EH (cell line): ENCODE measurements at places on chromosomes 5 and 9.
A peak's percentile ranks its signal among the peaks of the same experiment; 100 is the strongest.

GRCh38 chr9:128909859-128910258 is 10.9 kb upstream of the PHYHD1 start:
- DNase-seq: no peak

GRCh38 chr5:98460536-98460935 is 312.9 kb upstream of the RGMB start:
- DNase-seq: peak; percentile 55

GRCh38 chr5:73493421-73493820 is 4.8 kb upstream of the BTF3 start:
- DNase-seq: no peak

DNA sequence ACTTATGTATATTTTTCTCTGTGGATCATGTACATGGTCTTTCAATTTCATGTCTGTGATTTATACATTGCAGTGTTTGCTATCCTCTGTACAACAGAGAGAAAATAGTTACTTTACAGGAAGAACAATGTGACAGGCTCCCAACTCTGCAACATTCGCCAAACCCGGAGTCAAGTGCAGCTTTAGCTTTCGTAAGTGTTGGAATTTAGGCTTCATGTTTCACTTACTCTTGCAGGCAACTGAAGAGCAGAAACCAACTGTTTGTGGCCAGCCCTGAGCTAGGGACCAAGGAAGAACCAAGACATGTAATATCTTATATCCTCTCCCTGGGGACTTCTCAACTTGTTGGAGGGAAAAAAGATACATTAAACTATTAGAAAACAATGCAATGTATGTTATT is 147.9 kb downstream of the C5orf15 start:
- DNase-seq: peak; percentile 58

GRCh38 chr5:89303033-89303480 is 420.1 kb upstream of the MEF2C start:
- no peak for DNase-seq

DNA sequence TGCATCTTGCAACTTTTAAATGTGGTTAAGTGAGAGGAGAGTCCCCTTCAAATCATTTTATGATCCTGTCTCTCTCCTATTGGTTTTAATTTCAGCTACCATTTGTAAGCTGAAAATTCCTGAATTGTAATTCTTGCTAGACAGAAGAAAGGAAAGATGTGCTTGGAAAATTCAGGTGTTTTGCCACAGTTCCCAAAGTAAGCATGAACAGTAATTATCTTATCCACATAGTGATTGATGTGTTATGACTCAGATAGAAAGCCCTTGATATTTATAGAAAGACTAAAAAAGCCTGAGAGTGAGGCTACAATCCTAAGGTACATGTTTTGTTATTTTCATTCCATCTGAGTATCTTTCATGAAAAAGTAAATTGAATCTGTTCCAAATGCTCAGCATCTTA is 492.5 kb downstream of the MAT2B start:
- DNase-seq: no peak

- DNase-seq: no peak
Measured at GRCh38 chr5:150157168-150157567, 1.5 kb upstream of the PDGFRB start.

GRCh38 chr5:107272954-107273353 is 397.8 kb downstream of the EFNA5 start:
- DNase-seq: no peak

DNA sequence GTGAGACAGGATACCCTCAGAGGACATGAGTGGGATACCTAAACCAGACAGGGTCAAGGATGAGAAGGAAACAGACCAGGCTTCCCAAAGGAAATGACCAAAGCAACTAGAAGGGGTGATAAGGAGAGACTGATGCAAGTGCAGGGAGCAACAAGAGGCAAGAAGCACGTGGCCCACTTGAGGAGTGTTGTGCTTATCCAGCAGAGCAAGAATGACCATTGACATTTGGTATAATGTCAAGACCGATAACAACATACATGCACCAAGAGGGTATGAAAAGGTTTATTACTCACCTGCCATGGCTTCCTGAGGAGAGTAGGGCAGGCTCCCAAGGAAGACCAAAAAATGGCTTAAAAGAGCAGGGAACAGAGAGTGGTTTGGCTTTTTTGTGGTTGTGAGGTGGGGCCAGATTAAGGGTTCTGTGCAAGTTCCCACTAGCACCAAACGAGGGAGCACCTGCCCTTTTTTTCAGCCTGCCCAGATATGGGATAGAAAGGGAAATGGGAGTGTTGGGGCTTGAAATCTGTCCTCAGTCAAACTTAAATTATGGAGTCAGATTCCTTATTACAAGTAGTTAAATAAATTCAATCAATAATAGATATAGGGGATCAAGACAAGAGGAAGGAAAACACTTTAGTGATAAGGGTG is 513.6 kb downstream of the RASEF start:
- no peak for DNase-seq

DNA sequence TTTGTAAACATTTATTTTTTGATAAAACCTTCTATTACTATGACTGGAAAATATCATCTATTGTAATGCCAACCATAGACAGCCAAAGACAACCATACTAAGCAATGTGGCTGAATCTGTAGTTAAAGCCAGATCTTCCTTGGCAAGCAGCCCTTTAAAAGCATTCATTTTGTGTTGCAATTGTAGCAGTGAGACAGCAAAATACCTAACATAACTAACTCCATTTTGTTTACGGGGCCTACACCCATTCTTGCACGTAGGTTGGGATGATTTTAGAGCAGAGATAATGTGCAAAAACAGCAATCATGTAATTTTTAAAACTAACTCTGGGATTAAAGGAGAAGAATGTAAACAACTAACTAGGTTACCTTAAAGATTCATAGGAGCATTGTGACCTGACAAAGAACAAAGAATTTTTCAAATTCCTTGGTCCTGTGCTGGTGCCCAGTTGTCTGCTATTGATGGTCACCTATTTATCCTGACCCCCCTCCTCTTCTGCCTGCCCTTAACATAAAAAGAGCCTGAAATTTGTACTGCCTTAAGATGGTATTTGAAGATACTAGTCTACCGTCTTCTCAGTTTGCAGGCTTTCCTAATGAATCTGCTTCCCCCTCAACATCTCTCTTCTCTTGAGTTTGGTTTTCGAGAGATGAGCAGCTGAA is 10.6 kb downstream of the IFNA1 start:
- DNase-seq: peak; percentile 66

DNA sequence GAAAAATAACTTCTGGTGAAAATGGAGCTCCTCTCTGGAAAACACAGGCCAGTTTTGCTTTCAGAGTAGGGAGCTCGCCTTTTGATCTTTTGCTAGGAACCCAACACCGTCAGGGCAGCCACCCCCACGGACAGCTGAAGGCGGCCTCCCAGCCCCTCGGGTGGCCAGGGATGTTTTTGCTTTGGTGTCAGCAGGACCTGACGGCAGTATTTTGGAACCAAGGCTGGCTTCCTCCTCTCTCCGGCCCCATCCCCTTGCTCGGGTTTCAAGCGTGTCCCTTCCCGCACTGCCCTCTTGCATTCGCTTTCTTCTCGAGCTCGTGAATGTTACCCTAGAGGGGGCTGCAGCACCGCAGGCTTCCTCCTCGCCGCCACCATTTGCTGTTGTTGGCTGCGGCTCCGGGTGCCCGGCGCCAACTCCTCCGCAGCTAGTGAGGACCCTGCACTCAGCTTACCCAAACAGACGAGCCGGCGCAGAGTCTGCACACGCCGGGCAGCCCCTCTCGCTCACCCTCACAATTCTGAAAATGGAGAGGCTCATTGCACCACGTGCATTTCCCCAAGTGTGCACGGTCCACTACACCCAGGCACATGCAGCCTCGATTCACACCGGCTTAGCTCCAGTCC is 35.5 kb upstream of the ADAMTSL1 start:
- DNase-seq: peak; percentile 60

DNA sequence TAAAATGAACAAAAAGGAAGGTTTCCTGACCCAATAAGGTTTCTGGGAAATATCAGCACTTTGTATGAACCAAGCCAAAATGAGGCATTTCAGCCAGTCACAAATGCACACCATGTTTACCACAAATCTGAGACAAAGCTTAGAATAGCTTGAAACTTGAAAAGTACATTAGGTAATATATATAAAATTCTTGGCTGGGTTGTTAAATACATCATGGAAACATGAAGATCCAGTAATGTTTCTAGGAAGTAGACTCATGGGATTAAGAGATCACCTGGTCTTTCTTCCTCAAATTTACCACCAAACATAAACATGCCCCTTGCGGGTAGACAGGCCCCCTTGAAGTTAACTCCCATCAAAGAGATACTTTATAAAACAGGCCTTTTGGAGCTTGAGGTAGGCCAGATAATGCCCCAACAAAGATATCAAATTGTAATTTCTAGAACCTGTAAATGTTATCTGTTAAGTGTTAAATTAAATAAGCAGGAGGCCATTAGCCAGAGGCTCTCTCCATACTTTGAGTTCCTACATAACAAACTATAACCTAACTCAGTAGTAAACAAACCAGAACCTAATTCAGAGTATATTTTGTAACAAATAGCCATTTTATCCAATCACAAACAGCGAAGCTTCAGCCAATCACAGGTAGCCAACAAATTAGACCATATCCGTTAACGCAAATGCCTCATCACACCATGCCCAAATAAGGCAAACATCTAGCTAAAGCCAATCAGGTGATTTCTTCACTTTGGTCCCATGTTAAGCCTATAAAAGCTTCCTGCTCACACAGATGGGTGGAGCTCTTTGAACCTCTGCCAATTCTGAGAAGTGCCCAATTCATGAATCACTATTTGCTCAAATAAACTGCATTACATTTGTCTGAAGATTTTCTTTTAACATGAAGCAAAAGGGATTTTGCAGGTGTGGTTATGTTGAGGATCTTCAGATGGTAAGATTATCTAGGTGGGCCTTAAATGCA is 127.9 kb upstream of the TARS1 start:
- DNase-seq: peak; percentile 89

DNA sequence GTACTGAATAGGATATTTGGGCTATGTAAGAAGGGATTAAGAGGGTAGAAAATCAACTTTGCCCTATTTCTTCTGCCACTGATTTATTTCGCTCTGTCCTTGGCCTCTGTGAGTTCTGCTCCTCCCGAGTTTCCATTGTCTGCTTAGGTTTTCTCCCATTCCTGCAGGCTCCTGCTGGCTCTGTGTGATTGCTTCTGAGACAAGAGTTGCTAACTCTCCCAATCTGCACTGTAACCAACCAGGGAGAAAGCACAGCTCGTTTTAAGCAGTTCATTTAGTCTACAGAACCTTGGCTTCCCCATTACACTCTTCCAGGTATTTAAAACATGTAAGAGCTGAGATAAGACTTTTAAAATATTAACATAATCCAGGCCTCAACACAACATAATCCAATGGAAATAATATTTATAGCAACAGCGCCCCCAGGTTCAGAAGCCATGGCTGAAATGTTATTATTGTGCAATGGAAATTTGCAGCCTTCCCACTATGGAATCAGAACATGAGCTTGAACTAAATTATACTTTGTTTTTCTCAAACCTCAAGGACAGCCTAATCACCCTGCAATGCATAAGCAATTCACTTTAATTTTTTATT is 203.5 kb downstream of the ERCC6L2 start:
- no peak for DNase-seq

- DNase-seq: peak; percentile 48
Measured at GRCh38 chr9:123556464-123557435, 200.8 kb downstream of the CRB2 start.

- no peak for DNase-seq
Measured at GRCh38 chr5:164868761-164869160, 1363.3 kb downstream of the MAT2B start.

DNA sequence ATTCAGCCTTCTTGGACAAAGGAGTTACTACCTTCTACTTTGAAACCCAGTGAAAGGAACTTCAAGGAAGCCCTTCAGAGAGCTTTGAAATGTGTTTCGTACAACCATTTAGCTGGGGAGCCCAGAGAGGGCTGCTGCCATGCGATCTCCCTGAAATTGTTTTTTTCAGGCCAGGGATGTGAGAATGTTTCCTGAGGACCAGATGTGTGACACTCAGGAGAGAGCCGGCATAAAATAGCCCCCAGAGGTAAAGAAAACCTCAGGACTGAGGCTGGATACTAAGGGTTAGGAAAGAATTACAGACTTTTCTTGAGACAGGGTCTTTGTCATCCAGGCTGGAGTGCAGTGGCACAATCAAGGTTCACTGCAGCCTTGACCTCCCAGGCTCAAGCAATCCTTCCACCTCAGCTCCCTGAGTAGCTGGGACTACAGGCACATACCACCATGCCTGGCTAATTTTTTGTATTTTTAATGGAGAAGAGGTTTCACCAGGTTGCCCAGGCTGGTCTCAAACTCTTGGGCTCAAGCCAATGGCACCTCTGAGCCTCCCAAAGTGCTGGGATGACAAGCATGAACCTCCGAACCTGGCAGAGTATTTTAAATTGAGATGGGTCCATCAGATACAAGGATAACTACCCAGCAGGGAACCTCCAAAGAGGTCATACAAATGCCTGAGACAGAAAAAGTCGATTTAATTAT is 8.4 kb downstream of the RPL37 start:
- DNase-seq: no peak

- peak; percentile 47 for DNase-seq
Measured at GRCh38 chr9:108254236-108254635, 601.5 kb downstream of the ACTL7B start.

DNA sequence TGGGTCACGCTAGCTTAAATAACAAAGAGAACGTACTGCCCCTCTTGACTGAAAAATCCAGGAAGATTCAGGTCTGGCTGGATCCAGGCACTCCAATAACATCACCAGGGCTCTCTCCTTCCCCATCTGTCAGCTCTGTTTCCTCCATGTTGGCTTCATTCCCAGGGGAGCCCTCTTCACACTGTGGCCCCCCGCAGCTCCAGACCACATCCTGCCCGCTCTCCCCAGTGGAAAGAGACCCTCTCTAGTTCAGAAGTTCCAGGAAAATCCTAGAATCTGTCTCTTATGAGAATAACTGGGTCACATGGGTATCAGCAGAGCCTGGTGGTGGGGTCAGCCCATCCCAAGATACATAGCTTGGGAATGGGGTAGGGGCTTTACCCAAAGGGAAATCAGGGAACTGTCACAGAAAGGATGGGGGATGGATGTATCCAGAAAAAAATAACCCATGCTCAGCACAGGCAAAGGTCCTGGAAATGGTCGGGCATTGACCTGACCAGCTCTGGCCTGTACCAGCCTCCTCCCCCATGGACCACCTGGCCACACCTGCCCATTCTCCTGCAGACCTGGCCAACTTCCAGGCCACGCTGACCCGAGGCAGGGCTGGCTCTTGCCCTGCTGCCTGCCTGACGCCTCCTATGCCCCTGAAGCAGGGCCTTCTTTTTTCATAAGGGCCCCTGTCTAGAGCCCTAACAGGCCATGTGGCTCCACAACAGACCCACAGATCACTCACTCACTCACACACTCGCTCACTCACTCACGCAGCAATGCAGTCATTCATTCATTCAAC is 65.9 kb downstream of the COL23A1 start:
- no peak for DNase-seq

- no peak for DNase-seq
Measured at GRCh38 chr5:163552536-163552935, 47.1 kb downstream of the MAT2B start.

- no peak for DNase-seq
Measured at GRCh38 chr5:168663276-168664004, 84.3 kb upstream of the PANK3 start.

DNA sequence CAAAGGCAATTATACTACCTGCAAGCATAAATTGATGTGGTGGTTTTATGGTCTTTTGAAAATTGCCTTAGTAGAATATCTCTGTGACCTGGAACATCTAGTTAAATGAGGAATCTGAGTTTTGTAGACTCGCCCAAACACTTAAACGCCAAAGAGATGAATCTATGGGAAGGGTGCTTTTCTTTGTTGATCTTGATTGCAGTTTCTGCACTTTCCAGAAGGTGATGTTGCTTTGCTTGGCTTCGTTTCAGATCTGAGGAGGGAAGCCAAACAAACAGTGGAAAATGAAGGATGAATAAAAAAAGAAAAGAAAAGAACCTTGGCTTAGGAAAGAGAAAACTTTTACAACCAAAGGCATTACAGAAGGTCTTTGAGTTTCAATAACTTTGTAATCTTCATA is 1021.2 kb downstream of the NR2F1-AS1 start:
- peak; percentile 60 for DNase-seq
